GM04504 (cell line): ENCODE measurements at places on chromosomes 16 and 17.

DNA sequence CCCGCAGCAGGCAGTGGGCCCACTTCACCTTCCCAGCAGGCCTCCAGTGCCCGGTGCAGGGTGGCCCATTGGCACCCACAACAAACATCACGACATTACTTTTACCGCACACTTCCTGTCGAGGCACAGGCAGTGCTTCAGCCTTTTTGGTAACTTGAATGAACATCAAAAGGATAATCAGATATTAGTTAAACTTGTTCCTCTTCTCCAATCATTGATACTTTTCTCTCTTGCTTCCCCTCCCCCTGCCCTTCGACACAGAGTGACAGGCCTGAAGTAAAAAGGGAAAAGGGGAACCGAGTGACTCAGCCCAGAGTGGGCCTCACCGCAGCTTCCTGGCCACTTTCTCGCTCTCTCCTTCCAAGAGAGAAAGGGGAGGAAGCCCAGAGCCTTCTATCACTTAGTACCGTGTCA is 507.0 kb downstream of the MAF start:
- no peak for DNase-seq

- no peak for DNase-seq
These were observed 169.8 kb downstream of the PITPNC1 start for GRCh38 chr17:67546578-67547527.

GRCh38 chr16:3728424-3729160 is 11.3 kb upstream of the TRAP1 start:
- no peak for DNase-seq

- DNase-seq: no peak
These were observed 18.1 kb downstream of the RDM1 start for GRCh38 chr17:35912339-35912912.
